Cardiac septum (tissue), 1 donor: ENCODE measurements at places on chromosomes 6 and 20.

DNA sequence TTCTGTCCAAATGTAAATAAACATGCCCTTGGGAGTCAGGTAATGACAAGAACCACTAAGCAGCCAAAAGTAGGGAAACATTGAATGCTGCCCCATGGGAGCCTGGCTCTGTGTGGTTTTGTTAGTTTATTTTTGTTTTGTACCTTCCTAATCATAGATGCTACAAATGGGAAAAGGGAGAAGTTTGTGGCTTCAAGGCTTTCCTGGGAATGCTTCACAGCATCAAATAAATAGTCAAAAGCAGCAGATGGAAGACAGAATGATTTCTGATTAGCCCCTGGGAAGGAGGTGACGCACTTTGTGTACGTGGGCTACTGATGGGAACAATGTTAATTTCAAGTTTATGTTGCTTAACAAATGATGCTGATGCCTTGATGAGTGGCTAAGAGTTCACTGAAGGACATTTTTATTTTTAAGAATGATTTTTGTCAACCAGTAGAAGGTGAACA is 532.7 kb downstream of the BCKDHB start:
- DNase-seq = no peak

- DNase-seq = no peak
Measured at GRCh38 chr6:41171908-41172307, 9.0 kb upstream of the TREM2 start.

DNA sequence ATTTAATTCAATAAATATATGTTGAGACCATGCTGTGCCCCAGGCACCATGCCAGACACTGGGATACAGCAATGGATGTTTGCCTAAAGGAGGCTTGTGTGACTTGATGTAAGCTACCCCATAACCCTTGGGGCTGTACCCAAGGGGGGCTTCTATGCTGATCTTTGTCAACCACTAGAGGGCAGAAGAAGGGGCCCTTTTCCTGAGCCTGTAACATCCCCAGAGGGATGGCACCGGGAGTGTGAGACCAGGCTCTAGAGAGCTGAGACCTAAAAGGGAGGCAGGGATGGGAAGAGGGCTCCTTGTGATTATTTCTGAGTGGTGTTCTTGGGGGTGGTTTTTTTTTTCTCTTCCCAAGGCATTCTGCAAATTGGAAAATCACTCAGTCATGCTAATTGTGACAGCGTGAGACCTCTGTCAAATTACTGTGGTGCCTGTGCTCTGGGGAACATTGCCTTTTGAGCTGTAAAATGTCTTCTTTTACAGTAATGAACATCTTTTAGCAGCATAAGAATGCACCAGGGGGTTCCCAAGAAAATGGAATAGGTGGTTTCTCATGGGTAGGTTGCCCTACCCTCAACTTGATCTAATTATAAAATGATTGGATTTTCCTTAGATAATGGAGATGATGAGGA is 138.7 kb upstream of the SLC24A3 start:
- DNase-seq = no peak

DNA sequence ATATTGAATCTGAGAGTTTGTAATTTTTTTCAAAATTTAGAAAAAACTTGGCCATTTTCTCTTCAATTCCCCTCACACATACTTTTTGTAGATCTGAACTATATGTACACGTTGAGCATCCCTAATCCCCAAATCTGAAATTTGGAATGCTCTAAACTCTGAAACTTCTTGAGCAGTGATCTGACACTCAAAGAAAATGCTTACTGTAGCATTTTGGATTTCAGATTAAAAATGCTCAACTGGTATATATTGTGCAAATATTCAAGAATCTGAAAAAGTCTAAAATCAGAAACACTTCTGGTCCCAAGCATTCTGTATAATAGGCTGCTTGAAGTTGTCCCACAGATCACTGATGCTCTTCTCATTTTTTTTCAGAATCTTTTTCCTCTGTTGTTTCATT is 78.8 kb upstream of the ZBTB24 start:
- no peak for DNase-seq

GRCh38 chr6:100768816-100769351 is 112.2 kb downstream of the ASCC3 start:
- DNase-seq = no peak

- no peak for DNase-seq
Measured at GRCh38 chr20:16771213-16771612, 23.1 kb downstream of the OTOR start.

- DNase-seq = no peak
Measured at GRCh38 chr6:33174784-33175183, 17.5 kb downstream of the COL11A2 start.

GRCh38 chr6:27994616-27995015 is 37.6 kb downstream of the OR2B6 start:
- DNase-seq = no peak

DNA sequence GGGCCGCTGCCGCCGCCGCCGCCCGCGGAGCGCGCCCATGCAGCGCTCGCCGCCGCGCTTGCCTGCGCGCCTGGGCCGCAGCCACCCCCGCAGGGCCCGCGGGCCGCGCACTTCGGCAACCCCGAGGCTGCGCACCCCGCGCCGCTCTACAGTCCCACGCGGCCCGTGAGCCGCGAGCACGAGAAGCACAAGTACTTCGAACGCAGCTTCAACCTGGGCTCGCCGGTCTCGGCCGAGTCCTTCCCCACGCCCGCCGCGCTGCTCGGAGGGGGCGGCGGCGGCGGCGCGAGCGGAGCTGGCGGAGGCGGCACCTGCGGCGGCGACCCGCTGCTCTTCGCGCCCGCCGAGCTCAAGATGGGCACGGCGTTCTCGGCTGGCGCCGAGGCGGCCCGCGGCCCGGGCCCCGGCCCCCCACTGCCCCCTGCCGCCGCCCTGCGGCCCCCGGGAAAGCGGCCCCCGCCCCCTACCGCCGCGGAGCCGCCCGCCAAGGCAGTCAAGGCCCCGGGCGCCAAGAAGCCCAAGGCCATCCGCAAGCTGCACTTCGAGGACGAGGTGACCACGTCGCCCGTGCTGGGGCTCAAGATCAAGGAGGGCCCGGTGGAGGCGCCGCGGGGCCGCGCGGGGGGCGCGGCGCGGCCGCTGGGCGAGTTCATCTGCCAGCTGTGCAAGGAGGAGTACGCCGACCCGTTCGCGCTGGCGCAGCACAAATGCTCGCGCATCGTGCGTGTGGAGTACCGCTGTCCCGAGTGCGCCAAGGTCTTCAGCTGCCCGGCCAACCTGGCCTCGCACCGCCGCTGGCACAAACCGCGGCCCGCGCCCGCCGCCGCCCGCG is 730 bp downstream of the INSM1 start:
- DNase-seq = peak; percentile 17

DNA sequence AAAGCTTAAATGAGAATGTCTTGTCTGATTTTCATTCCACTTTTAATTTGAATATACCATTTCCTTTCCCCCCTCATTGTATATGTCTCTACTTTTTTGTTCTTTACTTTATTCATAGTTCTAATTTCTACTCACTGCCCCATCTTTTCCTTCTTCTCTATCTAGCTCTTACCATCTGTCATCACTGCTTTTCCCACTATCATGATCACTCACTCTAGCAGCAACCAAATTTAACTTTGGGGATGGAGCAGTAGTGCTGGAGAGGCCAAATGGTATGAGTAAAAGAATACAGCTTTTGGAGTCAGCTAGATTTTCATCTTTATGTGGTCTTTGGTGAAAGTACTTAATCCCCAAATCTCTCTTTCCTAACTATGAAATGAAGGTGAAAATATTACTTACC is 25.5 kb downstream of the QKI start:
- DNase-seq = no peak

- peak; percentile 89 for DNase-seq
Measured at GRCh38 chr6:2970753-2971419, 481 bp downstream of the SERPINB6 start.

DNA sequence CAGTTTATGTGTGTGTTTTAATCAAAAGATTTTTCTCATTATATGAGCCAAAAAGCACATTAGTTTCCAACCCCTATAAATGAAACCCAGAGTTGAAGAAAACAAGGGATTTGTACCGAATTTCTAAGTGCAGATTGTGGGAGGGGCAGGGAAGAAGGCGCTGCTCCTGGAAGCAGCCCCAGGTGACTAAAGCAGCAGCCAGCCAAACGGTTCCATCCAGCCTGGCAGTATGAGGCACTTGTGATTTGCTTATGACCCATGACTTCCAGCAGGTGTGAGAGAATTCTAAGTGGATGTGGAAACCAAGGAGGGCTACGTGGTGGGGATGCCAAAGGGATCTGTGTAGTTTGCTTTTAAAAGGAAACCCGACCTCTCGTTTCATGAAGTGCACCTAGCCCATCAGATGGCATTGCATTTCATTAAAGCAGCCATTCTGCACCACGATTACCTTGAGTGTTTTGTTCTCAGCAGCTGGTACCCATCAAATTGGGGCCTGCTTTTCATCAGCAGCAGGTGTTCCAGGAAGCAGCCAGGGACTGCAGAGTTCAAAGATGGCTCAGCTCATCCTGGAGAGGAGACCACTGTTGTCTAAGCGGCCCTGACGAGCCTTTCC is 79.1 kb downstream of the DTD1 start:
- no peak for DNase-seq

DNA sequence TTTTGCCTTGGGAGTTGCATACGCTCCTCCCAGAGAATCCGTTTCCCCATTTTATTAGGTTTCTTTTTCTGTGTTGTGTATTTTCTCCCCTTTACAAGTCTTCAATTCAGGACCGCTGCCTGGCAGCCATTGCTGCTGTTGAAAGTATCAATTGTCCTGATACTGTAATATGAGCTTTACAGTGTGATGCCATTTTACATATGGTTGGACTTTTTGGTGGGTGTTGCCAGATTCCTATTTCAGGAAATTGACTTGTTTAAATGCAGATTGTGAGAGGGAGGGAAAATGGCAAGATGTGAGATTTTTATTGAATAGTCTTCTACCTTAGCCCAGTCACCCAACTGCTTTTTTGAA is 1.2 kb downstream of the PANK2 start:
- DNase-seq = no peak

GRCh38 chr20:36425166-36425565 is 116.2 kb upstream of the MYL9 start:
- no peak for DNase-seq

DNA sequence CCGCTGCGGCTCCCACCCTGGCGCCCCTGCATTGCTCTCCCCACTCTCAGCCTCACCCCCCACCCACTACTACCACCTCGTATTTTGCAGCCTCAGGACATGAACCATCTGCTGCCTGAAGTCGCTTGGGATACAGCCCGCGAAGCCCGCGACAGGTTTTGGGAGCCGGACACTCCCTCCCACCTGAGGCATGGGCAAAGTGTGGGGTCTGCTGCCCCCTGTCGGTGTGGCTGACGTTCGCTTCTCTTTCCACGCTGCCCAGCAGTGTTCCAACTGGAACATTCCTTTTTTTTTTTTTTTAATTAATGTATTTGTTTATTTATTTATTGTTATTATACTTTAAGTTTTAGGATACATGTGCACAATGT is 15.3 kb upstream of the LPA start:
- DNase-seq = no peak

GRCh38 chr6:97049253-97050011 is 124.9 kb downstream of the KLHL32 start:
- DNase-seq = no peak

GRCh38 chr6:47034421-47034820 is 7.7 kb downstream of the ADGRF1 start:
- DNase-seq = no peak

GRCh38 chr6:42030585-42031506 is 19.5 kb upstream of the TAF8 start:
- no peak for DNase-seq

GRCh38 chr20:59661621-59662020 is 57.3 kb downstream of the PHACTR3 start:
- no peak for DNase-seq

DNA sequence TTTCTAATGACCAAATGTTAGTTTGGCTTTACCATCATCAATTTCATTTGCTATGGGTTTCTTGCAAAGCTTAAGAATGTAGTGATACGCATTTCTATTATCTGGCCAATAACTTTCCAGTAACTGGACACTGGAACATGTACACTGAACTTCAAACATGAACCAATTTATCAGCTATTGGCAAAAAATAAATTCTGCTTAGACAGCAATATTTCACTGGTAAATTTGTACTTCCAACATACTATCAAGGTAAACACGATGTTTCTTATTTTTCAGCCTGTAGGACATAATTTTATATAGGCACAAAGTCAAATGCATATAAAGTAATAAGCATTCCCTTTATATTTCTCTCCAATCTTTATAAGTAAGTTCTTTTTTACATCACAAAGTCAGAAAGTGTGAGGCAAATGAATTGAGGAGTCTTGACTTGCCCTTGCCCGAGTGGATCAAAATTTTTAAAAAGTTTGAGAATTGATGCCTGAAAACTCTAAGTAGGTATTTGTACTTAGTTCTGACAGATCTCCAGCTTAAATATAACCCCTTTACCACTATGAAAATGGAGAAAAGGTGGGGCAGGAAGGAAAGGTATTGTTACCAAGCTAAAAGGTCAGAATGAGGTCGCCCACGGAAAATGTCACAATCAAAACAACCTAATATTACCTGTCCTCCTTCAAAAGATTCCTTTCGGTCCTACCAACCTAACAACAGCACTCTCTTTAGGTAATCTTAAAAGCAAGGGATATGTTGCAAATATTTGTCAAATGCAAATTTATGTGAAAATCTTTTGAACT is 41.3 kb downstream of the STK38 start:
- no peak for DNase-seq

DNA sequence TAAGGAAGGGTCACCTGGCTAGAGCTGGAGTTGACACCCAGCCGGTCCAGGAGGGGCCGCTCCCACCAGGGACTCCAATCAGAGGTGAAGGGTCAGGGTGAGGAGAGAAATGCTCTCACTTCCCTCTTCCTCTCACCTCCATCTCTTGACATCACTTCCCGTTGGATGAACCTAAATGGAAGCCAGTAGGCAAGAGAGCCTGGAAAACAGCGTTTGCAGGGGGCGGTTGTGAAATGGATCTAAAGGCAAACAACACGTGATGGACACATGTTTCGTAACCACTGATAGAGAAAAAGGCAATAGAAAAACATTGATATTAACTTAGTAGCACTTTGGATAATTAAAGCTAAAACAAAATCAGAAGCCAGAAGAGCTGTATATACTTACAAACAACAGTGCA is 105.6 kb upstream of the FOXA2 start:
- DNase-seq = no peak

GRCh38 chr20:44688053-44688625 is 27.0 kb upstream of the CCN5 start:
- no peak for DNase-seq

DNA sequence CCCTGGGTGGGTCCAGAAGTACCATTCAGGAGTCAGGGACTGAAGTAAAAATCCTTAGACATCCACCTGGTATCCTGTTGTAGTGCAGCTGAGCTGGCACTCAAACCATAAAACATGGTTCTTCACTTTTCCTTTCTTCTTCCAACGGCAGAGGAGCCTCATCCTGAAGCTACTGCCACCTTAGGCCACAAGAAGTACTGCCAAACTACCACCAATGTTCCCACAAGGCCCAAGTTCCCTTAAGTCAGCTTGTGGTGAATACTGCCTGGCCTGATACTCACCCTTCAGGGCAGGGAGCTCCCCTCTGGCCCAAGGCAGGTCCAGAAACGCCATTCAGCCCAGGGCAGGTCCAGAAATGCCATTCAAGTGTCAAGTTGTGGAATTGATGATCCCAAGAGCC is 1053.4 kb upstream of the CITED2 start:
- no peak for DNase-seq
